ENCODE measurements at places on chromosomes 1 and 21.

- no peak for DNase-seq
Measured at GRCh38 chr21:16250273-16250672, 520.5 kb downstream of the USP25 start.

DNA sequence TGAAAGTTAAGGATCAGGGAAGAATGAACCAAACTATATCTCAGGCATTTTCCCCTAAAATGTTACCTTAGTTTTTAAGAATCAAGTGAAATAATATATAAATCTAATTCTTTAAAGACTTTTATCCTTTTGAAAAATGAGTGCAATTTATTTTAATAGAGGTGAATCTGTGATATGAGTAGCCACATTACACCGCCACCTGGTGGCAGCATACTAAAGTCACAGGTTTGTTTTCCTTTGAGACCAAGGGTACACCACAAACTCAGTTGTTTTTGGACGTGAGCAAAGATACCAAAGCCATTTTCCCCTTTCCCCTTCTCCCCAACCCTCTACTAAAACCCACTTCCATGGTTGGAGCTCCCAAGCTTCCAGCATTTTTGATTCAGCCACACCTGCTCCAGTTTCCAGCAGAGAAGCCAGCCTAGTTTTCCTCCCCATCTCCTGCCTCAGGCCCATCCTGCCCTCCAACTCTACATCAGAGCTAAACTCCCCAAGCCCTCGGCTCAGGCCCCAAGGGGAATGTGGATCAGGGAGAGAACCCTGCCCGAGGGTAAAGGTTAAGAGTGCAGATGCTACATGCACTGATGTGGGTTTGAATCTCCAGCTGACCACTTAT, 22.9 kb upstream of the LDLRAP1 start:
- DNase-seq, result no peak

- DNase-seq, result no peak
Measured at GRCh38 chr1:104797982-104798381, 1048.3 kb downstream of the AMY1C start.

DNA sequence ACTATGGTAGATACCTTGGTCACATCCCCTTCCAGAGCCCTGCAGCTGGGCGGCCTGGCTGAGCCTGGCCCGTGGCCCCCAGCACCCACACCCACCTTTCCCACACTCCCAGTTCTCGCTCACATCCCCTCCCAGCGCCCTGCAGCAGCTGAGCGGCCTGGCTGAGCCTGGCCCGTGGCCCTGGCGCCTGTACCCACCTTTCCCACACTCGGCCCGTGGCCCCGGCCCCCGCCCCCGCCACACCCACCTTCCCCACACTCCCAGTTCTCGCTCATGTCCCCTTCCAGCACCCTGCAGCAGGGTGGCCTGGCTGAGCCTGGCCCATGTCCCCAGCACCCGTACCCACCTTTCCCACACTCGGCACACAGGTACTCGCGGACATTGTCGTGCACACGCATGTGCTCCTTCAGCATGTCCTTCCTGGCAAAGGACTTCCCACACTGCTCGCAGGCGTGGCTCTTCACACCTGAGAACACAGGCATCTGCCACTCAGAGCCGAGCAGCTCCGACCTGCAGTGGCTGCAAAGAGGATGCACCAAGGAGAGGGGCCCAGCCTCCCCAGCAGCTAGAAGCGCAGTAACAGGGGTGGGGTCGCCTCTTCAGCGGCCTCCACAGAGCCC, 52.5 kb upstream of the RIPK4 start:
- no peak for DNase-seq

- no peak for DNase-seq
Measured at GRCh38 chr1:99598738-99599411, 47.0 kb upstream of the PALMD start.

- DNase-seq, result no peak
Measured at GRCh38 chr1:15833069-15833679, 14.3 kb upstream of the SPEN start.

DNA sequence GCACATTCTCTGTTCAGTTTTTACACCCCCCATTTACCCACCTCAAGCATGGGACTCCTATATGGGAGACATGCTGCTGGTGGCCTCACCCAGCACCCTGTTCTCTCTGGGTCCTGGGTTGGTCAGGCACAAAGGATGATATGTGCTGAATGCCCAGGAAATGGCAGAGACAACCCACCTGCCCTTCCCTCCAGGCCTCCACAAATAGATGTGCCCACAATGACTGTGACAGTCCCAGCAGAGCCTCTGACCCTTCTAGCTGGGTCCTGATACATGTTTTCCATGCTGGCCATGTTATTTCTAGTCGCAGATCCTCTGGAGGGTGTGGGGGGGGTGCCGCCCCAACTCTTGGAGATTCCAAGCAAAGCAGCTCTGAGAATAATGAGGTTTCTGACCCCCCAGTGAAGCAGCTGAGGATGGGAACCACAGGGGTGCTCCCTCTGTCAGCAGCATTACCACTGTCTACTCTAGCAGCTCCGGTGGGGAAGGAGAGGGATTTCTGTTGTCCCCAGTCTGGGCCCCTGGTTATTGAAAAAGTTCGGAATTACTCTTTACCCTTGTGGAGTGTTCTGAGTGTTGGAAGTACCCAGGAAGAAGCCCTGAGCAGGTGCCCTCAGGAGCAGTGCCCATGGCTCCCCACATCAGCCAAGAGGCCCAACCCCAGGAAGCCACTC, 1.2 kb upstream of the CCDC28B start:
- no peak for DNase-seq

GRCh38 chr1:239426821-239427475, 40.6 kb downstream of the CHRM3 start:
- no peak for DNase-seq

DNA sequence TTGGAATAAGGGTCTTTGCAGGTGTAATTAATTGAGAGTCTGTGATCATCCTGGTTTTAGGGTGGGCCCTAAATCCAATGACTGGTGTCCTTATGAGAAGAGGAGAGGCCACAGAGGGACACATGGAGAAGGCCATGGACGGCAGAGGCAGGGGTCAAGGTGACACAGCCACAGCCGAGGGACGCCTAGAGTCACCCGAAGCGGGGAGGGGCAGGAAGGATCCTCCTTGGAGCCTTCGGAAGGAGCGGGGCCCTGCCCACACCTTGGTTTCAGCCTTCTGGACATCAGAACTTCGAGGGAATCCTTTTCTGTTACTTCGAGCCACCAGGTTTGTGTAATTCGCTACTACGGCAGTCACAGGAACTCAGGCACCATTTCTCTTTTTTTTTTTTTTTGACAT, 31.1 kb downstream of the RRP1 start:
- DNase-seq, result no peak

DNA sequence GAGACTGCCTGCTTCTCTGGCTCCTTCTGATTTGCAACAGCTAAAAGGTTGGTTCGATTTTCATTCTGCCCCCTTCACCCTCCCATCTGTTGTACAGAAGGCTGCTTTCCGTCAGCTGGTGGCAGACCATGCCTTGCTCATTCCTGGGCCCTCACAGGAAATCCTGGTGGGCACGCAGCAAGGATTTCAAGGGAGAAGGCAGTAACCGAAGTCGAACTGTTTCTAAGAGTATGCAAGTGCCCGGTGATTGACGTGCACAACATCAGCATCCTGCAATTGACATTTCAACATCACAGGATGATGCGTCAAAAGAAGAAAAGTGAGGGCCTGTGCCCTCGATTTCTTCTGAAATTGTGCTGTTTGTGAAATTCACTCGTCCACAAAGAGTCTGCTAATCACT, 83.8 kb downstream of the PLPP3 start:
- DNase-seq, result no peak

DNA sequence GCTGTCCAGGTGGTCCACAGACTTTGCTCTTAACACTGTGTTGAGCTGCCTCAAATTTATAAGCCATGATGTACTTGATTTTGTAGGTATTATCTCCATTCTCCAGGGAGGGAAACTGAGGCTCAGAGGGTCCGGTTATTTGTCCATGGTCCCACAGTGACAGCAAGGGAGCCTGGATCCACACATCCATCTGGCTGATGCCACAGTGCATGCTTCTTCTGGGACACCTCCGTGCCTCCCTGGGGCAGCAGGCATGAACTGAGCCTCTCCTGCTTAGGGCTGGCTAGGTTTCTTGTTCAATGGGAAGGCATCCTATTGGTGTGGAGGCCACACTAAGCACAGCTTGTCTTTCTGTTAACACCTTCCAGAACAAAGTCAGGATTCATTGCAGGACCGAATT, 317.3 kb downstream of the AJAP1 start:
- no peak for DNase-seq

DNA sequence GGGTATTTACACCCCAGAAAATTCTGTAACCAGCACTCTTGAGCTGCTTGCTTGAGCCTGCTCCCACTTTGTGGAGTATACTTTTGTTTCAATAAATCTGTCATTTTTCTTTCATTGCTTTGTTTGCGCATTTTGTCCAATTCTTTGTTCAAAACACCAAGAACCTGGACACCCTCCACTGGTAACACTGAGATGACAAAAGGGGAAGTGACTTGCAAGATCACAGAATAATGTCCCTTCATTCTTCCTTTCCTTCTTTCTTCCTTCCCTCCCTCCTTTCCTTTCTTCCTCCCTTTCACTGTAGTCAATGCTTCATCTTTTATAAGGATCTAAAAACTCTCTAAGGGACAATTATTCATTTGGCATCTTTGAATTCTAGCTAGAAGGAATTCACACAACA, 134.5 kb upstream of the MAP1LC3C start:
- DNase-seq, result no peak

DNA sequence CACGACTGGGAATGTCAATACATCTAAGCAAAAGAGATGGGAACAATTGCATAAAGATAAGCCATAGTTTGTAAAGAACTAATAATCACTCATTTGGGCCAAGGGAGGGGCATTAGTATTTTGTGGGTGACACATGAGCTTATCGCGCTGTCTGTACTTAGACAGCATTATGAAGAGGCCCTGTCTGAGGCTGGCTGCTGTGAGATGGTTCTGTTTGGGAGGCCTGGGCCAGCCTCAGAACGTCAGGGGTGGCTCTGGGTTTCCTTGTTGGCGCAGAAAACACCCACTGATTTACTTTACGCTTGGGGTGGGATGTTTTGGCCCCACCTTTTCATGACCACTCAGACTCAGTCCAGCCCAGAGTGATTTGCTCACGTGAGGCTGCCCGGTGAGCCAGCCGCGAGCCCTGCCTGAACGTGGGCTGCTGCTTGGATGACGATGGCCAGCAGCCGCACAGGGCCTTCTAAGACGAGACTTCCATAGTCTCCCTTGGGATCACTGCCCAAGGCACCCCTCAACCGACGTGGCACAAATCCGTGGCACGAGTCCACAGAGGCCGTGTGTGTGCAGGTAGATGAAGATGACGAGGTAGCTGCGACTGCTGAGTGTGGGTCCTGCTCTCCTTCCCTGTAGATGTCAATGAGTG, 18.7 kb downstream of the UMODL1 start:
- DNase-seq, result no peak

DNA sequence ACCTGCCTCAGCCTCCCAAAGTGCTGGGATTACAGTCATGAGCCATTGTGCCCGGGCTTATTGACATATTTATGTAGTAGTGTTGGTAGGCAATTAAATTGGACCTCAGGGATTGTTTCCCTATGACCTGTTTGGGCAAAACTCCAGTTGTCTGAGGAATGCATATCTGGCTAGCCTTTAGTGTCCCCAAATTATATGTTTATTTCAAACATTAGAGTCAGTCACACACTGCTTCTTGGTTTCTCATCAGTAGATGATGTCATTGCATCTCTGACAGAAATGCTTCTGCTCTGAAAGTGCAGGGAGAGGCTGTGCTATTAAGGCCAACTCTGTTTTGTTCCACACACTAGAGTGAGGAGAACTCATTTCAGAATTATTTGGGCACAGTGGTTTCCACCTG, 12.5 kb downstream of the PIP5K1A start:
- DNase-seq, result no peak

GRCh38 chr1:193120604-193121166, 1.1 kb upstream of the CDC73 start:
- no peak for DNase-seq

- DNase-seq, result no peak
Measured at GRCh38 chr1:23524716-23525401, 6.2 kb downstream of the E2F2 start.

GRCh38 chr1:68384321-68384813, 65.4 kb downstream of the RPE65 start:
- peak; percentile 100 for DNase-seq

- DNase-seq, result no peak
Measured at GRCh38 chr1:178530037-178530402, 17.1 kb downstream of the TEX35 start.

DNA sequence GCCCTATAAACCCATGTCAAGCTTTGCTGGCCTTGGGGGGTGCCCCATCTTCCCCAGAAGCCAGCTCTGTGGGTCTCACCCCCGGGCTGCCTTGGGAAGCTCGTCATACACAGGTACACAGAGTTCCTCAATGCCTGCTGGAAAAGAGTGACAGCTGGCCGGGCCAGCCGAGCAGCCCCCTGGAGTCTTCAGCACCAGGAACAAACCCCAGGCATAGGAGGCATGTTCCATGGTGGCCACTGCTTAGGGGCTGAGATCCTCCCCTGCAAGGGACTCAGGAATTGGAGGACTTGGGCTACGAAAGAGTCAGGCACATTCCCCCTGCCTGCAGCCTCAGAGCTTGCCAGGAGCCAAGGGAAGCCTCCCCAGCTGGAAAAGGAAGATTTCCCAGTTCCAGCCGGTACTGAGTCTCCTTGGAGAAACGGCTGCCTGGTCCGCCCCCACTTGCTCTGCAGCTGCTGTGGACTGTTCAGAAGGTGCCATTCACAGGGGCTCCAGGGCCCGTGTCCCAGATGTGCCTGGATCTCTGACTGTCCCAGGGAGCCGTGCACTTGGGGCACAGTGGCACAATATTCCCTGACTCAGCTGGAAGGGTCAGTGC, 89.5 kb downstream of the STUM start:
- no peak for DNase-seq

DNA sequence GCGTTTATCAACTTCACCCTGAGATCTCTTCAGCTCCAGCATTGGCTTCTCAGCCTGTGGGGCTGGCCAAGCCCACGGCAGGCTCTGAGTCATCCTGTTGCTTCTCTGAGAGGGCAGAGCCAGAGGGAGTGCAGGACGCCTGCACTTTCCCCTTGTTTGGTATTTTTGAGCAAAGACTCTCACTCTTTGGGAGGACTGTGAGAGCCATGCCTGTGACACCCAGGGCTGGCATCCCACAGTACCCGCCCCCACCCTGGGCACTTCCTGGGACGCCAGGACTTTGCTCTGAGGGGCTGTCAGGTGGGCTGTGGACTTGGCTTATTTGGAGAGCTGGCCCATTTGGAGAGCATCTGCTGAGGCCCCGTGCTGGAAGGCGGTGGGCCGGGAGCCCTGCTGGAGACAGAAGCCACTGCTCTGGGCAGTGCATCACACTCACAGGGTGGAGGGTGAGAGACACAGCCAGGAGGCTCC, 37.4 kb downstream of the VANGL1 start:
- DNase-seq, result peak; percentile 30

DNA sequence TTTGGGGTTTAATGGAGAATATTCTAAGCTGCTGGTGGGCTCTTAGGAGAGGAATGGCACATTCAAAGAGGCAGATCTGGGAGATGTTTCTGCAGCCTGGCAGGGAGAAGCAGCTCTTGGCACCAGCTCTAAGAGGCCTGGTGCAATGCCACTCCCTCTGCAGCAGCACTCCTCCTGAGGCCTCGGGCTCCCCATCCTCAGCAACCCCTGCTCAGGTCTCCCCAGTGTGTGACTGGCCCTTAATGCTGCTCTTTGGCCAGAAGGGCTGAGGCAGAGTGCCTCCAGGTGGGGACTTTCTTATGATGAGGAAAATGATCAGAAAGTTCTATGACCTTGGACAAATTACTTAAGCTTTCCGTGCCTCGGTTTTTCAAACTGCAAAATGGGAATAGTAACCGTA, 55.5 kb downstream of the MAB21L3 start:
- no peak for DNase-seq
